A549 treated with dexamethasone at 1 μM for 4 hours (cell line): ENCODE measurements at places on chromosomes 7 and 10. TPM values are rescaled to one million over a fixed set of nuclear protein-coding genes. Genes with fewer than 3 reads are reported as not detected.

SUN3 gene
- 0.13 to 0.16 TPM in 2 of 5 replicates, not detected in the others for total RNA-seq

FAM25G gene
- 0.83 to 0.92 TPM in 2 of 5 replicates, not detected in the others for total RNA-seq

MYOZ1 gene
- total RNA-seq, result 0.05 to 0.16 TPM in 2 of 5 replicates, not detected in the others

TMEM139 gene
- total RNA-seq, result 0.63 to 1.0 TPM (median 0.67 TPM) in 5 replicates

EVX1 gene
- total RNA-seq, result 0.07 to 0.19 TPM (median 0.13 TPM) in 5 replicates

TRIM74 gene
- total RNA-seq, result 0.33 to 0.41 TPM (median 0.40 TPM) in 4 of 5 replicates, not detected in the other

EGFR gene
- 94.3 to 141 TPM (median 116 TPM) in 5 replicates for total RNA-seq

ZNF398 gene
- total RNA-seq, result 8.1 to 11.4 TPM (median 9.8 TPM) in 5 replicates
